ENCODE measurements at places on chromosomes 5 and 9.

GRCh38 chr5:112467485-112467884, 48.4 kb upstream of the EPB41L4A start:
- no peak for DNase-seq

DNA sequence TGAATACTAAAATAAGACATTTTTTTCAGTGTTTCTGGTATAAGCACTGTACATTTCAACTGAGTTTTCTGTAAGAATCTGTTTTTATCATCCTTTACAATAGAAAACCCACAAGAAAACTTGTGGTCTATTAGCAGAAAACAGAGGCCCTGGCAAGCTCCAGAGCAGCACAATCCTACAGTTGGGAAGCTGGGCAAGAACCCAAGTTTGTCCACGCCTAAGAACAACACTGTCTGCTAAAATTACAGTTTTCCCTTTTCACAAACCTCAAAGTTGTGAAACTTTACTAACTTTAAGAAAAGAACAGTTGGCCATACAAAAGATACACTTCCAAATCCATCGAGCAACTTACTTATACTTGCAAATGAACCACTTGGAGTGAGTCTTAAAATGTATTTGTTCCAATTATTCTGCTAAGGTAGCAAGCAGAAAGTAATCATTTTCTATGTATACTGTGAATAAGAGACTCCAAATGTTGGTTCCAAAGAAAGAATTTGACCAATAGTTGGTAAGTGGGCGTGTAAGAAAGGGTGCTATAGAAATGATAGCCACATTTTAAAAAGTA, 982.0 kb upstream of the ARRDC3 start:
- no peak for DNase-seq

DNA sequence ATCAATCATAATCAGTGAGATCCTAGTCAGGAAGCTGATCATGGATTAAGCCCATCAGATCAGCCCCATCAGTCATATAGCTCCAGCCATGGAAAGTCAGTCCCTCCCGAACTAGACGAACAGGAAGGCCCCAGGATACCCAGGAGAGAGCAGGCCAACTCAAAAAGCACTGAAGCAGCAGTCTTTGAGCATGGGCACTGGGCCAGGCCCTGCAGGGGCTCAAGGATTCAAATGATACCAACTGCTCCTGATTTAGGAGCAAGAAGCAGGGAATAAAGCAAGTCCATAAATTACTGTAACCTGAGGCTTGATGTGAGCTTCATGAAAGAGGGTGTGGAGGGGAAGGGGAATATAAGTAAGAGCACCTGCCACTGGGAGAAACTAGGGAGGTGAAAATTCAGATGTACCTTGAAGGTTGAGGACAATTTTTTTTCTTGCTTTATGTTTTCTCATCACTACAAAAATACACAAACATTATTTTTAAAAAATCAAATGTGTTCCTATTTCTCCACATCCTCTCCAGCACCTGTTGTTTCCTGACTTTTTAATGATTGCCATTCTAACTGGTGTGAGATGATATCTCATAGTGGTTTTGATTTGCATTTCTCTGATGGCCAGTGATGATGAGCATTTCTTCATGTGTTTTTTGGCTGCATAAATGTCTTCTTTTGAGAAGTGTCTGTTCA, 115.2 kb downstream of the SIL1 start:
- no peak for DNase-seq

DNA sequence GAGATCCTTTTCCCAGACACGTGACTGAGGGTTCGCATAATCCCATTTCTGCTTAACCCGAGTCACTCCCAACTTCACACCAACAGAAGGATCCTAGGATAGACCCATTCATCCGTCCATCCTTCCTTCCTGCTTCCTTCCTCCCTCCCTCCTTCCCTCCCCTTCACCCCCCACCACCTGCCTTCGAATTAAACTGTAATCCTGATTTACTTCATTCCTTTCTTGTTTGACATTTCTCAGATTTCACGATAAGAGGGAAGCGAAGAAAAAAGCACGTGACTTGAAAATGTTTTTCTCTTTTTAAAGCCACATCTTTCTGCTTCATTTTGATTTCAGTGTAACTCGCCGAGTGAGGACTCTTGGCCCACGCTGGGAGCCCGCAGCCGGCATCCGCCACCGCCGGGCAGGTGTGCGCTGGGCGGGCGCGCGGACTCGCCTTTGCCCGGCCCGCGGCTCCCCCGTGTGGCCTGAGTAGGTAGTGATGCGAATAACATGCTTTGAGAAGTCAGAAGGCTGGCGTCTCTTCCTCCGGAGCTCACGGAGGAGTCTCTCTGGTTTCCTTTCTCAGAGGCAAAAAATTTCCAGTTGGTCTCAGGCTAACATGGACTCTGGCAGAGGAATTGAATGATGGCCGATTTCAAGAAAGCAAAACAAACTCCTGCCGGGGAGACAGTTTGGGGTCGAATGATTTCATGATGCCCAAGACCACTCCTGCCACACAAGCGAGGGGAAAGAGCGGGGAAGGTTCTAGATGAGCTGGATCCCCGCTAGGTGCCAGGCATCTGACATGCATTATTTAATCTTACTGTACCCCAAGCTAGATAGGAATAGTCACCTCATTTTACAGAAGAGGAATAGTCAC, 117.7 kb downstream of the SLC12A2 start:
- peak; percentile 72 for DNase-seq

DNA sequence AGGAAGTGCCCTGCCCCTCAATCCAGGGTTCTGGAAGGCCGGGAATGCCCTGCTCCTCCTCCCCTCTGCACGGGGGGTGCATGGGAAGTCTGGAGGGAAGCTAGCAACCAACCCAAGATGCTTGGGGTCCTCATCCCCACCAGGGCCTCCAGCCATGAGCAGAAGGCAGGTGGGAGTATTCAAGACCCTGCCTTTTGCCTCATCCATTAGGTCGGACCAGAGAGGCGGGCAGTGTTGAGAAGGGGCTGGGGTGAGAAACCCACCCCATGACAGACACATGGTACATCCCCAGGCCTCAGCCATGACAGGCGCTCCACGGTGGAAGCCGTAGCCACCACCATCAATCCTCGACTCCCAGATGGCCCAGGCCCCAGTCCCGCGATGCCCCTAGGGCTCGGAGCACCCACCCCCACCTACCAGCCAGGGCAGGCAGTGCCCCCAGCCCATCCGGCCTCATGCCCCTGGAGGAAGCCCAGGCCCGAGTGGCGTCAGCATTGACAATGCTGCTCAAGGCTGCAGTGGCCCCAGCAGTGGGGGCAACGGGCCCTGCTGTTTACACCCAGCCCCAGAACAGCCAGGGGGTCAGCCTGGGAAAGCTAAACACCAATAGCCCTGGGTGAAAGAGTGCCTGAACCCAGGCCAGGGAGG, 8.6 kb downstream of the NR5A1 start:
- no peak for DNase-seq

DNA sequence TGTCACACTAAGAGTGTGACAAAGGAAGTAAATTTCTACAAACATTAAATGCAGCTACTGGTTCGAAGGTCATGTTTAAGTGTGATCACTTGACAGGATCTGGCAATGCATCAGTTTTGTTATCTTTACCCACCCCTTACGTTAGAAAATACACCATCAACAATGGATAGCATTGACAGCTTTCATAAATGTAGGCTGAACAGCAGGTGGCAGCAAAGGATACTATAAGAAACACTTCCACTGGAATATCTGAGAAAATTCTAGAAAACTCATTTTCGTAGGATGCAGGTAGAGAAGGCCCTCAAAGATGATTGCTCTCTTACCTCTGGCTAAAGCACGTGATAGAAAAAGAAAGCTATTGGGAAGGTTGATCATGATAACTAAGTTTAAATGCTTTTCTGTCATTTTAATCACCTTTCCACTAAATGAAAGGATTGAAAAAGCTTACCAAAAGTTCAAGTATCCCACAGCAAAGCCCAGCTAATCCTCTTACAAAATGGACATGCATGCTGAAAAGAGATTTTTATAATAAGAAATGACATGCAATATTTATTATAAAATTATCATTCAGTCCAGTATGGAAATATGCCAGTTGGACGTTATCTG, 292.5 kb downstream of the PARP8 start:
- no peak for DNase-seq

- no peak for DNase-seq
Measured at GRCh38 chr9:125254231-125254630, 7.4 kb upstream of the GAPVD1 start.

- DNase-seq = no peak
Measured at GRCh38 chr9:118418887-118419565, 714.8 kb downstream of the TLR4 start.
